Ovary (tissue), 10 donors: ENCODE measurements at places on chromosomes 7 and 10.

DNA sequence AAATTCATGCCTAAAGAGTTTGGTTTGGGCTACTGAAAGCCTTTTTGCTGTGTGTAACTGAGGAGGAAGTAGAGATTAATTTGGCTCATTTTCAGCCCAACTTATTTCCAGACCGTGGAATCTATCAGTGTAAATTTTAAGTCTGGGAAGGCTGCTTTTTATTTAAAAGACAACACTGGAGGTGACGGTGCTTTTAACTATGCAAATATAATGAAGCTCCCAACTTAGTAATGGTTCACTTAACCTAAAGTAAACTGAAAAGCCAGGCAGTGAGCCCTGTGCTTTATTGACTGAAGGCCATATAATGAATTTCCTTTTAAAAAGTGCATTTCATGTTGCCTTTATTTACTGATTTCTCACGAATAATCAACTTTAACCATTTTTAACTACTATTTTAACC lies 127.2 kb downstream of the NPY start:
- DNase-seq, result no peak

GRCh38 chr7:130266258-130266960 lies at the start of gene CPA2:
Gene CPA2 (plus strand): TSS chr7:130266863. CDS start chr7:130266882, 19 bp downstream.
- DNase-seq, result no peak

- DNase-seq, result no peak
Measured at GRCh38 chr10:1036341-1036791, 10.7 kb upstream of the IDI2 start.

DNA sequence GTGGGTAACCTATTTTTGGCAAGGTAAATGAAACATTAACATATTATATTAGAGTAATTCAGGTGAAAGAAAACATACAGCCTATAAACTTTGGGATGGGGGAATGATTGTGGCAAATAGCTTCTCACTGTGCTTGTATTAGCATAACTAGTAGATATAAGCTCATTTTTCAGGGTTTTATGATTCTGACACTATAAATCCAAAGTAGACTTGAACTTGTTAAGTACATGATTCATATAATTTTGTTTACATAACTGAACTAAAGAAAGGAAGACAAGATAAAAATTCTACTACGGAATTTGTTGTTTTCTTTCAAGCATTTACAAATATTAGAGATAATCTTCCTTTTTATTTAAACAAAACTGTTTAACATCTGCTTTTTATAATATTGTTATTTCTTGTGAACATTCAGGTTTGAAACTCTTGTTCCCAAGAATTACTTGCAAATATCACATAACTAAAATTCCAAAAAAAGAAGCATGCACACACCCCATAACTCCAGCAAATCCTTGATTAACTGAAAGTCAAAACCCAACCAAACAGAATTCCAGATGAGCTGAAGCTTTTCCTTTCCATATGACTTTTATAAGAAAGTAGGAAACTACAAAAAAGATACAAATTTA lies 142.3 kb downstream of the JAZF1 start:
- no peak for DNase-seq

GRCh38 chr10:102268375-102268888 lies 23.1 kb downstream of the GBF1 start:
- no peak for DNase-seq

DNA sequence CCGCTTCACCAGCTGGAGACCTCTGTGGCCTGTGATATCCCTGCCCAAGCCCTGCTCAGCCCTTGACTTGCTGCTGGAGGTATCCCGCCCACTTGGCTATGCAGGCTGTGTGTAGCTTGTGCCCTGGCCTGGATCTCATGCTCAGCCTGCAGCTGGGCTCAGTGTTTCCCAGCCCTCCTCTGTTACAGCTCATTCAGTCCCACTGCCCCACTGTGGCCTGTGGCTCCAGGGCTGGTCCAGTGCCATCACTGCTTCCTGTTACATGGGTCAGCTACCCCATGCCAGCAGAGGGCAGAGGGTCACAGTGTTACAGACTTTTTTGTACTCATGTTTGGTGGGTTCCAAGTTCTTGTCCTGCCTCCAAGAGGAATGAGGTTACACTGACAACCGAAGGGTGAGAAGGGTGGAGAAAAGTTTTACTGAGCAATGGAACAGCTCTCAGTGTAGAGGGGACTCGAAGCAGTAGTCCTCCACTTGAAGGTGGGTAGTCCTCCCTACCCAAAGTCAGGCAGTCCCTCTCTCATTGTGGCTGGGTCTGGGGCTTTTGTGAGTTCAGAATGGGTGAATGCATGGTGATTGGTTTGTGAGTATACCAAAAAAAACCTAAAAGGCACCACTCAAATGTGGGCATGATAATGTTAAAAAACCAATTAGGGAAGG lies 100.4 kb downstream of the ANKRD7 start:
- no peak for DNase-seq

DNA sequence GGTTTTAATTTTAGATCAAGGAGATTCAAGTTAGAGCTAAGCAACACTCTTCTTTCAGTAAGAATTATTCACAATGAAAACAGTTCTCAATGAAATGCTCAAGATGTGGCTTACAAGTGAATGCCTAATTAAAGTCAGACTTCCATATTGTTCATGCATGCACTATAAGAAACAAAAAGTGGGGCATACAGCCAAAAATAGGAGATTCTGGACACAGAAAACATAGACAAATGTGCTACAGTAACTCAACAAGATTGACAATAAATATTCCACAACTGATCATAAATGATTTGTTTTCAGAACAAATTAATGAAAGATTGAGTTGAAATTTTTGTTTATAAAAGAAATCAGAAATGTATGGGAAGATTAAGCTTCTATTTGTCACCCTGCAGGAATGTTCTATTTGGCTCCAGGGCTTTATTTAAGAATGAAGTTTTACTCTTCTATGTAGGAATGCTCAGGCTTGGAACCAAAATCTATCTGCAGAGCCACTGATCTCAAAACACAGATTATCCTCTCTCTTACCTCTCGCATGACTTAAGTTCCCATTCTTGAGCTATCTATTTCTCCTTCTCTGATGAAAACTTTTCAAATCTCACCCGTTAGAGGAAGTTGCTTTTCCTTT lies 89.0 kb upstream of the PIP4K2A start:
- DNase-seq, result no peak

DNA sequence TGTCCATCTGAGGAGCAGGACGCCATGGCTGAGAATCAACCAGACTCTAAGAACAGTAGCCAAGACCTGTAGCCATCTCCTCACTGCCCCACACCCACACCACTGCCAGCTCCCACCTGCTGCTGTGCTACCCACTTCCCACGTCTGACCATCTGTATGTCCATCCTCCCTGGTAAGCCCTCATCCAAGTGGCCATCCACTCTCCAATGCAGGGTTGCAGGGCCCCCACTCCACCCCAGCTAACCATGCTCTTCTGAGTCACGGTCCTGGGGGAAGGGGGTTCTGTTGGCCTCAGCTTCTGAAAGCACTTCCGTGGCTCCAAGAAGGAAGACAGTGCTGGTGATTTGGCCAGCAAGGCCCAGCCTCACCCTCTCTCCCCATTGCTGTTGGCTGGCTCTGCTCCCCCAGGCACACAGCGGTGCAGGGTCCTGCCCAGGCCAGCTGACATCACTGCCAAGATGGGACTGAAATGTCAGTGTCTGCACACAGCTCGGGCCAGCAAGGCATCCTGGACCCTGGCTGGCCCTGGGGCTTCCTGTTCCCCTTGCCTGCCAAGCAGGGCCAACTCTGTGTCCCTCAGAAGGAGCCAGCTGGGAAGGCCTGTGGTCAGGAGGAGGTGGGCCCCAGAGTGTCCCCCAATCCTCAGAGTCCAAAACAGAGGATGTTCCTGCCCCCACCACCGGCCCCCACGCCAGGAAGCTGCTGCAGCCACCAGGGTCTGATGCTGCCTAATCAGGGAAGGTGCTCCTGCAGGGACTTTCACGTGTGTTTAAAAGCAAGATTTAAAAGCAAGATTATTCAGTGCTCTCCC lies 17.5 kb downstream of the RASGEF1A start:
- peak; percentile 5 for DNase-seq

- no peak for DNase-seq
Measured at GRCh38 chr10:32341596-32341995, 5.4 kb downstream of the EPC1 start.

DNA sequence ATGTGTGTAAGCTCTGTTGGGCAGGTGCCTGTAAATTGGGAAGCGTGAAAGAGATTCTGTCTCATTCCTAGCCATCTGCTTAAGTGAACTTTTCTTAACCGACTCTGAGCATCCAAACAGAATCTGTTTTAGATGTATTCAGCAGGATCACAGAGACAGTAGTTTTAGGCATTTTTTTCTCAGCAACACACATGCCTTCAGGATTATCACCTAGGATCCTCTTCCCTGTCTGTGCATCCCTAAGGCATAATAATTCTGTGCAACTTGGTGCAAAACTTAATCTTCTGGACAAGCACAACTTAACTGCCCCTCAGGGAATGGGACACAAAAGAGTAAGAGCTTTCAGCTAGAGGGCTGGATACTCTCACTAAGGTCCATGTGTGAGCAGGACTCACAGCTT lies 284.8 kb downstream of the C7orf25 start:
- DNase-seq, result no peak

- no peak for DNase-seq
Measured at GRCh38 chr7:70529914-70530585, 601.9 kb upstream of the GALNT17 start.

GRCh38 chr10:107391901-107392300 lies 227.4 kb upstream of the SORCS1 start:
- DNase-seq, result no peak
